ENCODE measurements at places on chromosomes 13 and 19.

GRCh38 chr13:79749984-79750551, 269.1 kb downstream of the NDFIP2 start:
- no peak for DNase-seq

DNA sequence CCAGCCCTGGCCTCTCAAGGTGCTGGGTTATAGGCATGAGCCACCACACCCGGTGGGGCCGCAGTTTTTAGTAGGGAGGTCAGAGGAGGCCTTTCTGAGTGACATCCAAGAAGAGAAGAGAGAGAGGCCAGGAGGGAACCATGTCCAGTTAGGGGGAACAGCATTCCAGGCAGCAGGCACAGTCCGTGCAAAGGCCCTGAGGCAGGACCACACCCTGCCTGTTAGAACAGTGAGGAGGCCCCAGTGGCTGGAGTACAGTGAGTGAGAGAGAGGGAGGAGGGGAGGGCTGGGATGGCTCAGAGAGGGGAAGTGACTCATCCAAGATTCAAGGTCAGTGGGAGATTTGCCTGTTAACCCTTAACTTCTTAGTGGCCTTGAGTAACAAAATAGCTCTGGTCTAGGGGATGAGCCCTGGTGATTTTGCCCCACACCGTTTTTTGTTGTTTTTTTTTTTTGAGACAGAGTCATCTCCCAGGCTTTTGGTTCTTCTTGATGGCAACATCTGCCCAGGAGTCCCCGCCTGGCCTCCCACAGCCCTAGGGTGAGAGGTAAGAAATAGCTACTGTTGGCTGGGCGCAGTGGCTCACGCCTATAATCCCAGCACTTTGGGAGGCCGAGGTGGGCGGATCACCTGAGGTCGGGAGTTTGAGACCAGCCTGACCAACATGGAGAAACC, 2.7 kb upstream of the PLIN3 start:
- DNase-seq: no peak

DNA sequence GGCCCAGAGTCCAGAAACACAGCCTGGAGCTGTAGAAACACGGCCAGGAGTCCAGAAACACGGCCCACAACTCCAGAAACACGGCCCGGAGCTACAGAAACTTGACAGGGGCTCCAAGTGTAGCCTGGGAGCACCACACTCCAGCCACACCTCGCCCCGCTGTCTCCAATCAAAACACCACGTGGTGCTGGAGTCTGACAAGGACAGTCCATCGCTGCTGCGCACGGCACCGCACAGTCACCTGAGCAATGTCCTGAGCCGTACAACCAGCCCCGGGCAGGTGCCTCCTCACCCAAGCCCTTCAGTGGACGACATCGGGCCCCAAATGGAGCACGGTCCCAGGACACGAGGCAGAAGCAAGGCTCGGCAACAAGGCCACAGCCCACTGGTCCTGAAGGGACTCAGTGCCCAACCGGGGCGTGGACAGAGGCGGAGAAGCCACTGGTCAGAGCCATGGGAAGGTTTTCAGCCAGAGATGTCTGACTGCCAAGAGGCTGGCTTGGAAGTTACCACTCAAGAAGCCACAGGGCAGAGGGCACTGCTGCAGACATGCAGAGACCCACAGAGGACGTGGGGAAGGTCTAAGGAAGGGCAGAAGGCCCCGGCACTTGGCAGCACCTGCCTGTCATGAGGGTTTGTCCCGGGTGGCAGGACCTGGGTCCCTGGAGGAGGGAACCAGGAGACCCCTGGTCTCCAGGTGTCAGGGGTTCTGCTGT, 19.7 kb upstream of the PLPP2 start:
- DNase-seq: no peak

- DNase-seq: no peak
Measured at GRCh38 chr19:43662487-43662886, 7.5 kb downstream of the PLAUR start.

- no peak for DNase-seq
Measured at GRCh38 chr19:54399189-54399588, 16.1 kb upstream of the TTYH1 start.

DNA sequence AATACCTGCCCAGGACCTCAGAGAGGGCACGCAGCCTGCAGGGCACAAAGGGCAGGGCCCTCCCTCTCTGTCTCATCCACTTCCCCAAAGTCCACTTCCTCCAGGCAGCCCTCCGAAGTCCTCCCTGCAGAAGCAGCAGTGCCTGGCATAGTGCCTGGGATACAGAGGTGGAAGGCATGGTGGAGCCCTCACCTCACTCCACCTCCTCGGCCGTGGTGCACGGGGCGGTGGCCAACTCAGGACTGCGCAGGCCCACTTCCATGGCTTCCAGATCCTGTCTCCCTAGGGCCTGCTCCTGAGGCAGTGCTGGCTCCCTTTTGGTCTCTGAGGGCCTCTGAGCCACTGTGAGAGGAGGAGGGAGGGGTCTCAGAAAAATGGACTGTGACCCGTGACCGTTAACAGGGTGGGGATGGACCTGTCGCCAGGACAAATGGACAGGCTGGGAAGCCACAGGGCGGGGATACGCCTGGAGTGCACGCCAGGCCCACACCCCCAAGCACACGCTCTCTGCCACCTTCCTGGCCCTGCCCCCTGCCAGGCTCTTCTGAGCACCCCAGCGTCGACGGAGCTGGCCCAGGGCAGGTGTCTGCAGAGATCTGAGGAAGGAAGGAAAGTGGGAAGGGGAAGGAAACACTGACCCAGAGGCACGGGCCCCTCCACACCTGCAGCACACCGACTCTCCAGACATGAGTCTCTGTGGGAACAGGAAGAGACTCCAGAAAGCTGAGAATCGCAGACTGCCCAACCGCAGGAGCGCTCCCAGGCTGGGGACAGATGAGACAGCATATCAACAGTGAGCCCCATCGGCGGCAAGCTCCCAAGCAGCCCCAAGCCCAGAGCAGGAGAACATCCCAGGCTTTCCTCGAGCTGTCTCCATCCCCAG, 8.4 kb downstream of the REXO1 start:
- no peak for DNase-seq

- DNase-seq: no peak
Measured at GRCh38 chr13:98451676-98452470, 125.0 kb downstream of the STK24 start.

- DNase-seq: no peak
Measured at GRCh38 chr19:10454267-10454666, 33.9 kb downstream of the PDE4A start.

GRCh38 chr13:75090872-75091615, 390.9 kb downstream of the TBC1D4 start:
- no peak for DNase-seq

GRCh38 chr13:71842003-71842402, 25.0 kb downstream of the DACH1 start:
- no peak for DNase-seq

- DNase-seq: no peak
Measured at GRCh38 chr13:94120878-94121277, 358.6 kb downstream of the DCT start.

DNA sequence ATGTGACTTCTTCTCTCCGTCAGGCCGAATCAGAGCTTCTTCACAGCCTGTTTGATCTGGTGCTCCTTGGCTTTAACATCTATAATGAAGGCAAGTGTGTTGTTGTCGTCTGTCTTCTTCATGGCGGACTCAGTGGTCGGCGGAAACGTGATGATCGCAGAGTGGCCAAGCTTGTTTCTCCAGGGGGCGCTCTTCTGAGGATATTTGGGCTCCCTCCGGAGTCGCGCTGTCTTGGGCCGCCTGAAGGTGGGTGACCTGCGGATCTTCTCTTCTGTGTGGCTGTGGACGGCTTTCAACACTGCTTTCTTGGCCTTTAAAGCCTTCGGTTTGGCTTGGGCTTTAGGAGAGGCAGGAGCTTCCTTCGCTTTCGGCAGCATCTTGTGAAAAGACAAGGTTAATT, 9.8 kb downstream of the TPRX1 start:
- no peak for DNase-seq

DNA sequence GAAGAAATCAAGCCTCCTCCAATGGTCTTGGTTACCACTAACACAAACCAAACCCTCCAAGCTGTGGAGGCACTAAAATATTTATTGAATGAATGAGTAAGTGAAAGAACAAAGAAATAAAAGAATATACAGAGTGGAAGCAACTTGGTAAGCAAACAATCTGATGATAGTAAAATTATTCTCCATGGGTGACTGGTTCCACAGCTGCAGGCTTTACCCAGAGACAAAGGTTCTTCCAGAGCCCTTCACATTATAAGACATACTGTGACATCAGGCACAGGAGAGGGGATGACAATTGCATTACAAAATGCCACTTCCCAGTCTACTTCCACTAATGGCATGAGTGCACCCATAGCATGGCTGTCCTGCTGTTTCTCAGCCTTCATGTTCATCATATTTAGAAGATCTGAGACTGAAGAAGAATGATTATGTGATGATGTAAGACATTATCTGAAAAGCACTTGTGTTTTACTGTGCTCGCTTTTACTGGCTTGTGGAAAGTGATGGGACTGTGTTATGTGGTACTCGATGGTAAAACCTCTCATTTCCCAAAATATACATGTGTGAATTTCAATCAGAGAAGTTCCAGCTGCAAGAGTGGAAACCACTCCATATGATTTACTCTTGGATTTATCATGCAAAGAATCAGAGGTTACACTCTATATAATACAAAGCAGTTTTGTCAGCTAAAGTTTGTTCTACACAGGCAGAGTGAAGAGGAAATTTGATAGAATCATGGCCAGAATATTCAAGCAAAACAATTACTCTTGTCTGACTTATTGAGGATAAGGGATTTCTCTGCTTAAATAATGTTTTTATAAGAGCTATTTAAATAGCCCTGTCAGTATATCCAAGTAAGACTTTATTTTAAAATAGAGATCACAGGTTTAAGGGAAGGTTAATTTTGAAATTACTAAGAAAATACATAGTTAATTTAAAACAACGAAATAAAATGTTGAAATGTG, 220.2 kb upstream of the NBEA start:
- DNase-seq: no peak

DNA sequence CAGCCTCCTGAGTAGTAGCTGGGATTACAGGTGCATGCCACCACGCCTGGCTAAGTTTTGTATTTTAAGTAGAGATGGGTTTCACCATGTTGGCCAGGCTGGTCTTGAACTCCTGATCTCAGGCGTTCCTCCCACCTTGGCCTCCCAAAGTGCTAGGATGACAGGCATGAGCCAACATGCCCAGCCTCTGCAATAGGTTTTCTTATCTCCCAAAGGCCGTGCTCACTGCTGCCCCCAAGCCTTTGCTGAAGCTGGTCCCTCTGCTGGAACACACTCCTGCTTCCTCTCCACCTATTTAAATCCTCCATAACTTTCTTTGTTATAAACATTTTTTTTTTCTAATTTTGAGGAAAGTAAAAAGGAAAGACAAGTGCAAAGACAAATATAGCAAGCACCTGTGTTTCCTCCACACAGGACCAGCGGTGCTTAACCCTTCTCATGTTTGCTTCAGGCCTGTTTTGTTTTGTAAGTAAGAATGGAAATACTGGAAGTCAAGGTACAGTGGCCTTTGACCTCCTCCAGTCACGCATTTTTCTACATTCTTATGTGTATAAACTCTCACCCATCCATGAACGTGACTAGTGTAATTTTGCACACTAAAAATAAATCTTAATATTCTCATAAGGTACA, 14.5 kb upstream of the TNFAIP8L1 start:
- DNase-seq: no peak

DNA sequence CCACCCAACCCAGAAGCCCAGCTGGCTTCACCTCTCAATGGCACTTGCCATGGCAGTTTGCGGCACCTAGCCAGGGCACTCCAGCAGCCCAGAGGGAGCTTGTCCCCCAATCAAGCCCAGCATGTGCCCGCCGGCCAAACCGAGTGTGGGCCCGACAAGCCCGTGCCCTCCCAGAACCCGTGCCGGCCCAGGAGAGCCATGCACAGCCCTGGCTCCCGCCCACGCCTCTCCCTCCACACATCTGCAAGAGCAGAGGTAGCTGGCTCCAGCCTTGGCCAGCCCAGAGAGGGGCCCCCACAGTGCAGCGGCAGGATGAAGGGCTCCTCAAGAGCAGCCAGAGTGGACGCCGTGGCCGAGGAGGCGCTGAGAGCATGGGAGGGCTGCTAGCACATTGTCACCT, 2278.0 kb upstream of the PCDH20 start:
- no peak for DNase-seq

DNA sequence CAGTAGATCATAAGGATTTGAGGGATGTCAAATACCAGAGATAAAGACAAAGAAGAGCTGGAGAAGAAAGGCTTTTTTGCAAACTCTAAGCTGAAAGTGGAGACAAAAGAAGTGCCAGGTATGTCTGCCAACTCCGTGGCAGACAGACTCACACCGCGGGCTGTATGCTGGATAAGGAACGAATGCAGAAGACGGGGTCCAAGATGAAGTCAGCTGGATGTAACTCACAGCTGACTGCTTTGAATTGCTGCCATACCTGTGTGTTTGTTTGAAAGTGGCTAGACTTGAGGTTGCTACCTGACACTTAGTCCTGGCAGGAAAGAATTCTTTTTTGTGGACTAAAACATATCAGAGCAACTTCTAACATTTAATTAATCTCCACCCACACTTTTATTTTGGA, 398.8 kb downstream of the DLEU7 start:
- DNase-seq: no peak

- DNase-seq: peak; percentile 54
Measured at GRCh38 chr19:55644191-55644833, 863 bp downstream of the ZNF581 start.

DNA sequence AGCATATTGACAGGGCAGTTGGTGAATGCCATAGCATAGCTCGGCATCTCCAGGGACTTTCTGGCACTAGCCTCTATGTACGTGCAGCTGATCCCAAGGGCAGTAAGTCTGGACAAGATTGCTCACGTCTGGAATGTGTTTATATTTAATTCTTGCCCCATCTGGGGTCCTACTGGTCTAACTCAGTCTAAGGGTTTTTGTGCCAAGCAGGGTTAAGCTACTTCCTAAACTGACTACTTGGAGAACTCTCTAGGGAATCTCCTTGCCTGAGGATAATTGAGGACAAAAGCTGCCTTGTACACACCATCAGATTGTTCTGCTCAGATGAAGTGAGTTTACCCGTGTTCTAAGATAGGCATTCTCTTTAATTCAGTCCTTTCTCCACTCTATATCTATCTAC, 358.1 kb downstream of the MYO16 start:
- DNase-seq: no peak

DNA sequence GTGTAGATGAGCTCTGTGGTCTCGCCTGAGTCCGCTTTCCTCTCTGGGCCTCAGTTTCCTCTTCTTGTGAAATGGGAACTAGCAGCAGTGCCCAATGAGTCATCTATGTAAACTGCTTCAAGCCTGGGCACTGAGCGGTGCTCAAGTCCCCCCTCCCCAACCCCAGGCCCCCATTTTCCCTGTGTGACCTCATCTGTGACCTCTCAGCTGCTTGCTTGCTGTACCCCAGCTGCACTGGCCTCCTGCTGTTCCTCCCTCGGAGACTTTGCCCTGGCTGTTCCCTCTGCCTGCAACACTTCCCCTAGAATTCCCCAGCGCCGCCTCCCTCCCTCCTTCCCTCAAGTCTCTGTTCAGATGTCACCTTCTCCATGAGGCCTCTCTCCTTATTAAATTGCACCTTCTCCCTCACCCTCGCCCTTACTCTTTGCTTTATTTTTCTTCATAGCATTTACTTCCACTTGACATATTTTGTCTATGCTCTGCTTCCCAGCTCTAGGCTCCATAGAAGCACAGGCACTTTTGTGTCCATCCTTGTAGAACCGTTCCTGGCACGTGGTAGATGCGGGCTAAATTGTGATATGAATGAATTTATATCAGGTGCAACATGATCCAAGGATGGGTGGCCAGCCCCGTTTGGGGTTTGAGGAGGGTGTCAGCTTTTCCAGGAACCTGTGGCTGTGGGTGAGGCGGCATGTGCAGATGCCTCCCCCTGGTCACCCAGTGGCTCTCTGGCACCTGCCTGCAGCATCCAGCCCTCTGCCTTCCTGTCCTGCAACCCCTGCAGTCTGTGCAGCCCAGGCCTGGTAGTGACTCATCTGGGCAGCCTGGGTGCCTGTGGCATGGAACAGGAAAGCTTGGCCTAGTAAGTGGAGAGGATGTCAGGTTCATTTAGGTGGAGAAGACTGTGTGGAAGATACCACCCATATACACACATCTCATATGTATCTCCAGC, 26.3 kb downstream of the SIPA1L3 start:
- no peak for DNase-seq

All from naive thymus-derived CD8-positive, alpha-beta T cell (primary cell).